Stimulated activated CD8-positive, alpha-beta memory T cell treated with anti-CD3 and anti-CD28 coated beads, Interleukin-15, amount 100 ng/mL, for 48 hours (primary cell): ENCODE measurements at places on chromosomes 6 and 20.

DNA sequence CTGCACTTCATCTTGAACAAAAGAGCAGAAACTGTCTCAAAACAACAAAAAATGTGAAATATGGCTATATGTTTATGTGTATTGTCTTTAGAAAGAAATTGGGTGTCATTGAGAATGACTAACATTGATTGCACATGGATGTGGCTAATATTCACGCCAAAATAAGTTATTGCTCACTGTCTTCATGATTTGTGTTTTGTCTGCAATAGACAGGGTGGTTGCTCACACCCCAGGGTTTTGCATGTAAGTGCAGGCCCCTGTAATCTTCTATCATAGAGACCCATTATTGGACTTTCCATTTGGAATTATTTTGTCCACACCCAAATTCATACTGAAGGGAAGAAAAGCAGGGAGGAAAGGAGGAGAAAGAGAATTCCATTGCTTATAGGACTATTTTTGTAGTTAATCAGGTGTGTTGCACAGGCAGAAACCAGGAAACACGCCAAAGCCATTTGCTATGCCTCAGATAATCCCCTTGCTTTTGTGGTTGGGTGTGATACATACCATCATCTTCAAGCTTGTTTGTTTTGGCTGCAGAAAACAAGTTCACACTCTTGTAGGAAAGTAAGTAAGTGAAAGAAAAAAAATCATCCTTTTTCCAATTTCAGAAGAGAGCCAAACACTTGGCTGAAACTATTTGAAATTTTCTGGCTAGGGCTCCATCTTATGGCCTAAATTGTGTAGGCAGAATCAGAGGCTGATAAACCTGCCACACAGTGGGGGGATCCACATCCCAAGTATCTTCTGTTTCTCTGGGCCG, 214.1 kb downstream of the COL12A1 start:
- DNase-seq, result no peak

GRCh38 chr20:24316731-24317130, 152.7 kb upstream of the SYNDIG1 start:
- no peak for DNase-seq

- no peak for DNase-seq
Observed at GRCh38 chr6:71130277-71130676, 158.3 kb upstream of the OGFRL1 start.

GRCh38 chr20:60232380-60232779, 274.2 kb downstream of the CDH26 start:
- no peak for DNase-seq

DNA sequence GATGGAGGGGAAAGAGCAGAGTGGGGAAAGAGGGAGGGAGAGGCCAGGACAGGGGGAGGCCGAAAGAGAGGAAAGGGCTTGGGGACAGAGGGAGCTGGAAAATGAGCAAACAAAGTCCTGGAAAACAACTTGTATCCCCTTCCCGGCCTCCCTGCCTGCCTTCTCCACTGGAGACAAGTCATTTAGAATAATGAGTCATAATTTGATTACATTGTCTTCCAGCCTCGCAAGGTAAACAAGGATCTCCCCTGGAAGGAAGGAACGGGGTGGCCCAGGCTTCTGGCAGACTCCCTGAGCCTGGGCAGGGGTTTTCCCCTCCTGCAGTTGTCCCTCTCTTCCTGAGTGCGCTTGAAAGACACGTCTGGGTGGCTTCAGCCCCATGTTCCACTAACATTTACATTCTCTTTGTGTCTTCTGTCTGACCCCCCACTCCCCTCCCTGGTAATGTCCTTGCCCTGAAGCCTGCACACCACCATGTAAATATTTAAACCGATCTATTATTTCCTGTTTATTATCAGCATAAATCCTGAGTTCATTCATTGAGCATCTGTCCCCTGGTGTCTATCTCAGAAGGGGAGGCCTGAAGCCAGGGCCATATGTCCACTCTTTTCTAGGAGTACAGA, 12.1 kb upstream of the MRPS18A start:
- DNase-seq, result no peak

- no peak for DNase-seq
Observed at GRCh38 chr6:95244751-95245150, 332.6 kb upstream of the MANEA start.

- no peak for DNase-seq
Observed at GRCh38 chr20:59019217-59019616, at the start of gene TUBB1. TSS of gene TUBB1 (plus strand) at chr20:59019429. CDS start at chr20:59019523, 94 bp downstream.

DNA sequence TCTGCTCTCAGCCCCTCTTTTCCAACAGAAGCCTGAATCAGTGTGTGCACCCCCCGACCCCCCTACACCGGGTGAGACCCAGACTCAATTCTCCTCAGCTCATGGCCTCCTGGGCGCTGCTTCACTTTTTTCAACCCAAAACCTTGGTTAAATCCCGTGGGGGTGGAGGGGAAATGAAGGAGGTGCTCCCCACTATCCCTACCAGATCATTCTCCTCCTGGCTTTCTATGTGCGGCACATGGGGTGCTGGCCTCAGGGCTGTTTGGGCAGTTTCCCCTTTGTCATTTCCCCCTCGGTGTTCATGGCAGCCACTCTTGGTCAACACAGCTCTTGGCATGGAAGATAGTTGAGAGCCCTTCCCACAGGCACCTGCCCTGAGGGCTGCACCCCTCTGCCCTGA, 4.6 kb downstream of the CST4 start:
- no peak for DNase-seq

DNA sequence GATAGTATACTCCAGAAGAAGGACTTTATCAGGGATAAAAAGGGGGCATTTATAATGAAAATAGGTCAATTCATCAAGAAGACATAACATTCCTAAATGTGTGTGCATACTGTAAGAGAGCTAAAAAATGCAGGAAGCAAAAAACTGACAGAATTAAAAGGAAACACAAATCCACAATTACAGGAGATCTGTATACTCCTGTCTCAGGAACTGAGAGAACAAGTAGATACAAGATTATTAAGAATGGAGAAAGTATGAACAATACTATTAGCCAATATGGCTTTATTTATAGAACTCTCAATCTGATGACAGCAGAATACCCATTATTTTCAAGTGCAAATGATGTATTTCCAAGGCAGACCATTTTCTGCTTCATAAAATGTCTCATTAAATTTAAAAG, 167.7 kb upstream of the BMP5 start:
- DNase-seq, result no peak

GRCh38 chr6:161370880-161371279, 97.0 kb upstream of the AGPAT4 start:
- DNase-seq, result peak; percentile 21
